ENCODE measurements at places on chromosomes 13 and 19.

GRCh38 chr19:49651029-49651819, 9.2 kb downstream of the SCAF1 start:
- no peak for DNase-seq

- DNase-seq, result no peak
Observed at GRCh38 chr13:87982400-87982799, 311.2 kb downstream of the SLITRK5 start.

GRCh38 chr13:110600261-110600819, 15.0 kb upstream of the NAXD start:
- no peak for DNase-seq

DNA sequence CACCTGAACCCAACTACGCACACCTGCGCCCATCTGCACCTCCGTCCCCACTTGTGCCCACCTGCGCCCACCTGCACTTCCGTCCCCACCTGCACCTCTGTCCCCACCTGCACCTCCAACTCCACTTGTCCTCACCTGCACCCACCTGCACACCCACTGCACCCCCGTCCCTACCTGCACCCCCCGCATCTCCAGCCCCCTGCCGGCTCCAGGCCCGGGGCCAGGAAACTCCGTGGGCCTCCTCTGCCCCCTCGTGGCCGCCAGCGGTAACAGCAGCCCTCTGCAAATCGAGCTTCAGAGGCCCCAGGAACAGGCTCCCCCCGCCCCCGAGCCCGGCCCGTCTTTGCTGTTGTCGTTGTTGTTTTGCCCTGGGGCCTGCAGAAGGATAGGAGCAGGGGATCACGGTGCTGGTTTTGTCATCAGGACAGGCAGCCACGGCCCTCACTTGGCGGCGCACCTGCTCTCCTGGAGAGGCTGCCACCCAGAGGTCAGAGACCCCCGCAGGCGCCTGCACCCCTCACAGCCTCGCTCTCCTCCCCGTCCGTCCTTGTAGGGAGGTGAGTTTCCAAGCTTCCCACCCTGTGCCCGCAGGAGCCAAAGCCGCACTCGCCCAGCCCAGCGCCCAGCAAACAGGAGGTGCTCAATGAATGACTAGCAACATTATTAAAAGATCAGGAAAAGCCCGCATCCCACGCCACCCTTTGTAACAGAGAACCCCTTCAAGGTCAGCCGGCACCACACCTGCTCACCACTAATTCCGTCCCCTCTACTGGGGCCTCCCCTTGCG, 65.4 kb downstream of the GNG7 start:
- peak; percentile 87 for DNase-seq

GRCh38 chr19:10142701-10143375, 23.1 kb upstream of the EIF3G start:
- DNase-seq, result no peak
